ENCODE measurements at places on chromosomes 13 and 19.
A peak's percentile ranks its signal among the peaks of the same experiment; 100 is the strongest.

- DNase-seq, result peak; percentile 77
Measured at GRCh38 chr19:41792513-41793413, 3.6 kb upstream of the CEACAM3 start.

DNA sequence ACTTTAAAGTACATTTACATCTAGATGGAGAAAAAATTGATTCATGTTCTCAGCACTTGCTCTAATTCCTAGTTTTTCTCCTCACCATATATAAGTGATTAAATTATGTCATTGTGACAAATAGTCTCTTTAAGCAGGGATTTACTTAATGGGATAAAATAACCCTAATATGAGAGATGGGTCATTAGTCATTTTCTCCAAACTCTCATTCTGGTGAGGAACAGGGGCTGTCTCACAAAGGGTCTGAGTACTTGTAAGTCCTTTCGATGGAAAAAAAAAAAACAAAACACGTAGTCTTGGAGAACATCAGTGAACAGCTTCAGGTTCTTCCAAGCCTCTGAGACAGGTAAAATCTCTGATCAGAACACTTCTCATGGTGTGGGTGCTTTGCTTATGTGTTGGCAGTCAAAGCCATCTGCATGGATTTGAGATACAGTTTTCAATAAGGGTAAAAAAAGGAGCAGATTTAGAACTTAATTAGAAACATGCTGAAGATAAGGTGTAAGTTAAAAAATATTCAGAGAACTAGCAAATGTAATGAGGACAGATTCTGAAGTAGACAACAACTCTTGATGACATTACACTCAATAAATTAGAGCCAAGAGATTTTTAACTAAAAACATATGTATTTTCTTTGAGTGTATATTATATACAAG is 1668.9 kb upstream of the MIR17HG start:
- no peak for DNase-seq

DNA sequence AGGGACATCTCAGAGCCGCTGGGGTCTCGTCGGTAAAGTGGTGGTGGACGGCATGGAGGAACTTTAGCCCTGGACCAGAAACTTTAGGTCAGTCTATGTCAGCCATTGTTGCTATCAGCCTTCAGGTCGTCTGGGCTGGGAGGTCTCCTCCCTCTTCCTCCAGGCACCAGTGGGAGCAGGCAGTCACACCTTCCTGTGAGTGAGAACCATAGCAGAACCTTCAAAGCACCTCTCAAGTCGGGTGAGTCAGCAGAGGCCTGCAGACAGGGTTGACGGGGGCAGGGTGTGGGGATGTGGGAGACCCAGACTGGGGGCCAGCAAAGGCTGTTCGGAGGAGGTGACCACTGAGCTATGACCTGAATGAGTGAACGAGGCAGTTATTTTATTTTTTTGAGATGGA is 15.4 kb upstream of the SBNO2 start:
- no peak for DNase-seq

DNA sequence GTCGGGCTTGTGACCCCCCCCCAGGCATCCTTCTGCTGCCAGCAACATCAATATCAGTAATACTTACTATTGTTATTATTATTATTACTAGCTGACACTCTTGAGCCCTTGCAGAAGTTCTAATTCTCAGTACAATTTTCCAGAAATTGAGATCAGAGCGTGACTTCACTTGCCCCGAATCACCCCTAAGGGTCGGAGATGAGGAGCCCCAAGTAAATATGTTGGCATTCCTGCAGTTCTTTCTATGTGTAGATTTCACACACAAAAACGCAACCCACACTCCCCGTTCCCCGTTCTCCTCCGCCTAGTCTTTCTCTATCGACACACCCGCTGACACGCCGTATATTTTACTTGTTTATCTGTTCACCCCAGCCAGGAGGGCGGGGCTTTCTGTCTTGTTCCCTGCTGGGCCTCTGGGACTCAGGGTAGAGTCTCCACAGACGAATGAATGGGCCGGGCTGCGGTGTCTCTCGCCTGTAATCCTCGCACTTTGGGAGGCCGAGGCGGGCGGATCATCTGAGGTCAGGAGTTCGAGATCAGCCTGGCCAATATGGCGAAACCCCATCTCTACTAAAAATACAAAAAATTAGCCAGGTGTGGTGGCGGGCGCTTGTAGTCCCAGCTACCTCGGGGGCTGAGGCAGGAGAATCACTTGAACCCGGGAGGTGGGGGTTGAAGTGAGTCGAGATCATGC is 14.7 kb downstream of the TLE5 start:
- peak; percentile 77 for DNase-seq

DNA sequence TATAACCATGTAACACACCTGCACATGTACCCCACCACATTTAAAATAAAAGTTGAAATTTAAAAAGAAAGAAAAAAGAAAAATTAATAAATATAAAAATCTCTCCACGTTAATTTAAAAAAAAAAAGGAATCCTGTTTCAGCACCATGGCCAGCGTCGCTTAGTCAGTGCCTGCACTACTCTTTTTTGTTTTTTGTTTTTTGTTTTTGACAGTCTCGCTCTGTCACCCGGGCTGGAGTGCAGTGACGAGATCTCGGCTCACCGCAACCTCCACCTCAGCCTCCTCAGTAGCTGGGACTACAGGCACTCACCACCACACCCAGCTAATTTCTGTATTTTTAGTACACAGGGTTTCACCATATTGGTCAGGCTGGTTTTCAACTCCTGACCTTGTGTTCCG is 835.9 kb downstream of the UQCRFS1 start:
- DNase-seq, result no peak

- peak; percentile 90 for DNase-seq
Measured at GRCh38 chr19:1566392-1567115, 1.6 kb downstream of the MEX3D start.

- DNase-seq, result no peak
Measured at GRCh38 chr13:110272227-110272626, 34.7 kb downstream of the COL4A1 start.

GRCh38 chr13:28037399-28037798 is 48.9 kb upstream of the URAD start:
- no peak for DNase-seq

GRCh38 chr19:412356-413355 is 3.7 kb upstream of the C2CD4C start:
- peak; percentile 76 for DNase-seq

DNA sequence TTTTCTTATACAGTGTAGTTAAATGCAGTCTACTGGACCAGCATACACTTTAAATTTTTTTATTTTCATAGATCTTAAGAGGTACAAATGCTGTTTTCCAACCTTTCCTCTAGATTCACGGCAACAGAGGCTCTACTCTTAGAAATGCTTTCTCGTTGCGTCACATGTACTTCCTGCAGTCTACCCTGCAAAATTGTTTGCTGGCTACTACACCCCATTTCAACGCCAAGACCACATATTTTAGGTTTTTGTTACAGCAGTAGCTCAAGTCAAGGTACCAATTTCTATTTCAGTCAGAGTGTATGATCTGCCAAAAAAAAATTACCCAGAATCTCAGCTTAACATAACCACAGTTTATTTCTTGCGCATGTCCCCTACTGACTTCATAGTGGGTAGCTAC is 94.1 kb downstream of the TNFSF13B start:
- no peak for DNase-seq

- DNase-seq, result no peak
Measured at GRCh38 chr19:30778061-30778460, 405.9 kb downstream of the ZNF536 start.

GRCh38 chr19:28290963-28291657 is 921.8 kb downstream of the UQCRFS1 start:
- DNase-seq, result no peak

GRCh38 chr19:51172223-51172622 is 30.1 kb downstream of the SIGLEC7 start:
- DNase-seq, result no peak

DNA sequence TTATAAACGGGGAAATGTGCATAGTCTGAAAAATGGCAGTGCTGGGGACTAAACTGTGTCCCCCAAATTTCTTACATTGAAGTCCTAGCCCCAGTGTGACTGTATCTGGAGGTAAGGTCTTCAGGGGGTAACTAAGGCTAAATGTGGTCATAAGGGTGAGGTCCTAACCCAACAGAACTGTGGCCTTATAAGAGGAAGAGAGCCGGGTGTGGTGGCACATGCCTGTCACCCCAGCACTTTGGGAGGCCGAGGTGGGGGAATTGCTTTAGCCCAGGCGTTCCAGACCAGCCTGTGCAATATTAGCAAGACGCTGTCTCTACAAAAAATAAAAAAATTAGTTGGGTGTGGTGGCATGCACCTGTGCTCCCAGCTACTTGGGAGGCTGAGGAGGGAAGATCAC is 17.8 kb downstream of the PROZ start:
- no peak for DNase-seq
